Stimulated activated CD8-positive, alpha-beta memory T cell treated with anti-CD3 and anti-CD28 coated beads, Interleukin-7, amount 100 ng/mL, for 48 hours (primary cell): ENCODE measurements at places on chromosomes 3 and 15.

GRCh38 chr15:75170711-75171341, 30.9 kb upstream of the C15orf39 start:
- DNase-seq, result no peak

DNA sequence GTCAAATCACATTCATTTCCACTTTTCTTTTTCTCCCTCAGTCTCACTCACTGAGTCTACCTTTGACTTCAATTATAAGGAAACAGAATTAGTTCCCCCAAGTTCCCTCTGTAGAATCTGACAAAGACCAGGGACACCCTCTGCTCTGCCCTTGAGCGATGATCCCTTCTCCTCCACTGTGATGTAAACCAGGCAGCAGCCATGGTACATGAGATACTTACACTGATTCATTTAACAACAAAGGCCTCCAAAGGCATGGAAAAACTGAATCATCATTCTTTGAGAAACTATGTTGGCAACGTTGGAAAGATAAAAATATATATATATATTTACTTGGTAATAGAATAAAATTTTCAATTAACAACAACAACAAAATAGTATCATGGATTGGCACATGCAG, 84.1 kb downstream of the P3H2 start:
- no peak for DNase-seq

GRCh38 chr15:22889146-22889818, 50.8 kb downstream of the NIPA2 start:
- no peak for DNase-seq

- DNase-seq, result no peak
These were observed 126.3 kb downstream of the IQCH start for GRCh38 chr15:67380921-67381320.

DNA sequence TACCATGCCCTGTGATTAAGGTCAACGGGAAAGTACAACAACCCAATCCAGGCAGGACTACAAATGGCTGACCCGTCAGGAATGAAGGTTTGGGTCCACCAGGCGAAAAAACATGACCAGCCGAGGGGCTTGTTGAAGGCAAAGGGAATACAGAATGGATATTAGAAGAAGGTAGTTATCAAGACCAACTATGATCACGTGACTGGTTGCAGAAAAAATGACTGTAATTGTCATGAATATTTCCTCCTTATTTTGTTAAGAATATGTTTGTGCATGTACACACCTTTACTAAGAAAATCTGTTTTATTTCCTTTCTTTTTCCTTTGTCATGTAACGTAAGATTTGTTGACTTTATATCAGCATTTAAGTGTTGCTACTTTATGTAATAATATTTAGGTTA, 22.9 kb upstream of the OSBPL11 start:
- DNase-seq, result no peak

GRCh38 chr3:31533169-31534064, 692 bp downstream of the STT3B start:
- peak; percentile 44 for DNase-seq

- DNase-seq, result no peak
These were observed 7.9 kb upstream of the ATP2B2 start for GRCh38 chr3:10513306-10513705.
